ENCODE measurements at places on chromosomes 11 and 22. TPM values are rescaled to one million over a fixed set of nuclear protein-coding genes. Genes with fewer than 3 reads are reported as not detected.

- no peak for DNase-seq
Observed at GRCh38 chr11:8908099-8908498, 2.9 kb upstream of the AKIP1 start.

DNA sequence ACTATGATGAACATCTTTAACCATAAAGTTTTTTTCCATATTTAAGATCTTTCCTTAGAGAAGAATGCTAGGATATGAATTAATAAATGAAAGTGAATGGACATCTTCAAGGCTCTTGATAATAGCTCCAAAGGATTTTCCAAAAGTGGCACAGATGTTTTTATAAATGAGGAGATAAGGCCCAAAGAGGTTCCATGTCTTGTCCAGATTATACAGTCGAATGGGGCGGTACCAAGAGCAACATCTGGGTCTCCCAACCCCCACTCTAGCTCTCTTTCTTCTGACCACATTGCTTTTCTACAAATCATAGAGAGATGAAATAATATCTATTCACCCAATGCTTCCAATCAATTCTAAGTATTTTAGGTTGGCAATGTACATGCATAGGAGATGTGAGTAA is 114.1 kb downstream of the KCNC1 start:
- no peak for DNase-seq

DNA sequence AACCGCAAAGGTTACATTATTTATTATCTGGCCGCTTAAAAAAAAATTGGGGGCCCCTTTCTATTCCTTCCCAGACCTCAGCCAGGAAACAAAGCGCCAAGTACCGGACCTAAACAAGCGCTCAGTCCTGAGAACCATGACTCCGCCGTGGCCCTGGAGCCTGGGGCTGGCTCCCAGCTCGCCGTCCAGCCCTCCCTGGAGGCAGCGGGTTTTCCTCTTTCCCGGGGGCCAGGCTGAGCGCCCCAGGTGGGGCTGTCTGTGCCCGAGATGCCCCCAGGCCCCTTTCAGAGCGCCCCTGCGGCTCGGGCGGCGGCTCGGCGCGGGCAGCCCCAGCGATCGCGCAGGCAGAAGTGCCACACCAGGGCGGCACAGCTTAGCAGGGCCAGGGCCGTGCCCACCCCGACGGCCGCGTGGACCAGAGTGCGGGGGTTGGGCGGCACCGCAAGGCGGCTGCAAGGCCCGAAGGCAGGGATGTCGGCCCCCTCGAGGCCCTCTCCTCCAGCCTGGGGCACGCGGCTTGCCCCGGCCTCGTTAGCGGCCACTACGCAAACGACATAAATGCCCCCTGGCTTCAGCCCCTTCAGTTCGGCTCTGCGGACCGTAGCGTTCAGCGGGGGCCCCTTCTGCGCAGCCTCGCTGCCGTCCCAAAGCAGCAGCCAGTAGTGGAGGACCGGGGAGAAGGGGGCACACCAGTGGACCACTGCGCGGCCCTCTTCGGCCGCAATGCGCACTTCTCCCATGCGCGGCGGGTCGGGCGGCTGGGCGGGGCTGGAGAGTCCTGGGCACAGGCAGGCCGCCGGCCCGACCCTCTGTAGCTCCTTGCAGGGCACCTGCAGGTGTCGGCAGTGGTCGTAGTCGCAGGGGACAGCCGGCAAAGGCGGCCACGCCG is 1.6 kb downstream of the LRRN4CL start:
- no peak for DNase-seq

DNA sequence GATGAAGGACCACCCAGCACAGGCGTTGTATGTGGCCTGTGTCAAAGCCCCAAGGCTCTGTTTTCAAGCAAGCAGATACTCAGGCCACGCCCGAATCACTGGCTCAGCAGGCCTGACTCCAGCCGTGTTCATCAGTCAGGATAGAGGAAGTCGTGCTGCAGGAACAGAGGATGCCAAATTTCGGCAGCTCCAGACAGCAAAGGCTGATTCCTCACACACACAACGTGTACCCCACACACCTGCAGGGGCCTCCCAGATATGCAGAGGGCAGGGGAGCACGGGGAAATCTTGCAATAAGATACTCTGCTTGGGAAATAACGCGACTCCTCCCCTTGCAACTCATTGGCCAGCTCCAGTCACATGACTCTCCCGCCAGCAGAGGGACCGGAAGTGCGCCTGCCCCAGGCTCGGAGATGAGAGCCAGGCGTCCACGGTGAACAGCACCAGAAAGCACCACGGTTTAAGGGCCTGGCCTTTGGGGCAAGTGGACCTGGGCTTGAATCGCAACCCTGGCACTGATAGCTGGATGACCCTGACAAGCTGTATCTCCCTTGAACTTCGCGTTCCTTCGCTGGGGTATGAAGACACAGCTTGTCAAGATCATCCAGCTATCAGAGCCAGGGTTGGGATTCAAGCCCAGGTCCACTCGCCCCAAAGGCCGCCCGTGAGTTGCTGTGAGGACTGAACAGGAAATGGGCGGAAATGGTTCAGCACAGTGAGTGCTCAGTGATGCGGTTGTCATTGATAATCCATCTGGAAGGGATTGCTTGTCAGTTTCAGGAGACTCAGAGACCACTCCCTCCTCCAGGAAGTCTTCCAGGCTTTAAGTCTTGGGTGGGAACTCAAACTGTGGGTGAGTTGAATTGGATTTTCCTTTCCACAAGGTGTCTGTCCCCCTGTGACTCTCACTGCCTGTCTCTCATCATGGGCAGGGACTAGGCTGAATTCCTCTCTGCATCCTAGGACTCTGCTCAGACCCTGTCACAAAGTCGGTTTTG is 88.5 kb downstream of the MYEOV start:
- no peak for DNase-seq

RFPL1 gene
- not detected for total RNA-seq

POU2F3 gene
- 0.58 TPM for total RNA-seq

Measured in urinary bladder (tissue), 4 donors.